Mammary epithelial cell (primary cell): ENCODE measurements at places on chromosomes 3 and 15.

GRCh38 chr15:79773128-79773527 is 123.7 kb downstream of the MTHFS start:
- no peak for DNase-seq

DNA sequence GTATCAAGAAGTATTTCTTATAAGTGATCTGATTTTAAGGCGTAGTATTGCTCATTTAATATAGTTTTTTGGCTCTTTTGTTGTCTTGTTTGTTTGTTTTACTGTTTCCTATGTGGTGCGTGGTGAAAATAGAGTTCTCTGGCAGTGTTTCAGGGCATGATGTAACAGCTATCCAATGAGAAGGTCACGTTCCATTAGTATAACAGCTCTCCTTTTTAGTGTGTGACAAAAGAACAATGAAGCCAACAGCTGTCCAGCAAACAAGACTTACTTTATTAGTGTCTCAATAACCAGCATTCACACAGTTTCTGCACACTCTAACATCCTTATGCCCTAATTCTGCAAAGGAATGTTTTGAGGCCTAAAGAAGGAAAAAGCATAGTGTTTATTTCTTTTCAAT is 127.9 kb downstream of the SLC25A26 start:
- no peak for DNase-seq

DNA sequence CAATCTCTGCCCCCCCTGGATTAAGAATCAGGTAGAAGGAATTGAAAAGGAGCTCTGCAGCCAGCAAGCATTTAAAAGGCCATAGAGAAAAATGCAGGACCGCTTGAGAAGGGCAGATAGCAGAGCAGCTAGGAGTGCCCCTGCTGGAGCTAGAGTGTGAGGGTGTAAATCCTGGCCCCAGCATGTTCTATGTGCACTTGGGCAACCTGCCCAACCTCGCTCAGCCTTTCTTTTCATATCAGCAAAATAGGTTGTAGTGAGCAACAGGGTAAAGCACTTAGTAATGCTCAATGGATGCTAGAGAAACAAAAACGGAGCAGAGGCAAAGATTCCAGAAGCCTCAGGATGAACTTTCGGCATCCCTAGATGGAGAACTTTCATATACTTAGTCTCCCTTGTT is 25.0 kb upstream of the THBS1 start:
- no peak for DNase-seq

- peak; percentile 69 for DNase-seq
These were observed 3.8 kb downstream of the BHLHE40 start for GRCh38 chr3:4982773-4983738.

DNA sequence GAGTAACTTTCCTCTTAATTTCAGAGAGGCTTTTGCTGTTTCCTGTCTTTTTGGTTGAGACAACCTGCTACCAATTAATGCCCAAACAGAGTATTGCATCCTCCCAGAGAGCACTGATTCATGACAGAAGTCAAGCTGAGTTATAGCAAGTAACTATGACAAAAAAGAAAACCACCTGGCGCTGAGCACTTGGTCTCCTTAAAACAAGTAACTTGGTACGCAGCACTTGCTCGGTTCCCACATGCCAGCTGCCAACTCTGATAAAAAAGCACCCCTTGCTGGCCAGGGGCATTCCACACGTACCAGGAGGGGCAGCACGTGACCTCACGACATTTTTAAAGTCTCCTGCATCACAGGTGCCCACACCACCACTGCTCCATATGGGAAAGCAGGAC is 13.5 kb upstream of the MYO5C start:
- no peak for DNase-seq

DNA sequence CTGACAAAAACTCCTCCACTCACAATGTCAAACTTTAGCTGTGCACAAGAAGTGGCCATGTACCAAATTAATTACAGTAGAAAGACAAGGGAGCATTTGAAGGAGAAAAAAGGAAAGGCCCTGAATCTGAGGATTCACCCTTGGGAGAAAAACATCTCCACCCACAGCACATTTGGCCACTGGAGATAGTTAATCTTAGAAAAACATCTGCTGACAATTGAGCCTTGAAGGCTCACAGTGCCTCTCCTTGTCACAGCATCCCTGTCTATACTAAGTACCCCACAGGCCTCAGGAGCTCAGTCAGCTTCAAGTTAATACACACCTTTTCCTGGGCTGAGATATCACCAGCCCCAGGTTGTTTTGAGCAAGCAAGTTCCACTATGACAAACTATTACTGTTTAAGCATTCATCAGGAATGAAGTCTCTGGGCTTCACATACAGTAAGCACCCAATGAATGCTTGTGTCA is 78.1 kb upstream of the SETMAR start:
- no peak for DNase-seq

GRCh38 chr15:101203029-101203573 is 48.7 kb downstream of the CHSY1 start:
- DNase-seq: no peak

GRCh38 chr3:89841041-89841440 is 733.6 kb downstream of the EPHA3 start:
- no peak for DNase-seq

DNA sequence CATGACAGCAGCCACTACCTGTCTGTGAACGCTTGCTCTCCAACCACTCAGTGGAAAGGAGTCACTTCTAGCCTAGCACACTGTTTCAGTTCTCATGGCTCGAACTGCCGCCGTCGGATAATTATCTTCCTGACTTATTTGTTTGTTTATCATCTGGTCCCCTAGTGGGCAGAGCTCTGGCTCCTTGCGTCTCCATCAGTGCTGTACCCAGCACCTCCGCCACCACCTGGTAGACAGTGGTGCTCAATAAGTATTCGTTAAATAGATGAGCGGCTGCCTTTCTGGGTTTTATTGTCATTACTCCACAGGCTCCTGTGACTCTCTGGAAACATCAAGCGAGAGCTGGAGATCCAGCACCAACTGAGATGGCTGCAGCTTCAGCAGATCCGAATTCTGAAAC is 297.5 kb downstream of the NTRK3 start:
- no peak for DNase-seq

- DNase-seq: no peak
These were observed 224.6 kb upstream of the NECTIN3 start for GRCh38 chr3:110846971-110847370.

GRCh38 chr15:50872832-50873426 is 35.6 kb upstream of the AP4E1 start:
- DNase-seq: no peak

- no peak for DNase-seq
These were observed 40.2 kb downstream of the CLEC3B start for GRCh38 chr3:45066109-45066801.

DNA sequence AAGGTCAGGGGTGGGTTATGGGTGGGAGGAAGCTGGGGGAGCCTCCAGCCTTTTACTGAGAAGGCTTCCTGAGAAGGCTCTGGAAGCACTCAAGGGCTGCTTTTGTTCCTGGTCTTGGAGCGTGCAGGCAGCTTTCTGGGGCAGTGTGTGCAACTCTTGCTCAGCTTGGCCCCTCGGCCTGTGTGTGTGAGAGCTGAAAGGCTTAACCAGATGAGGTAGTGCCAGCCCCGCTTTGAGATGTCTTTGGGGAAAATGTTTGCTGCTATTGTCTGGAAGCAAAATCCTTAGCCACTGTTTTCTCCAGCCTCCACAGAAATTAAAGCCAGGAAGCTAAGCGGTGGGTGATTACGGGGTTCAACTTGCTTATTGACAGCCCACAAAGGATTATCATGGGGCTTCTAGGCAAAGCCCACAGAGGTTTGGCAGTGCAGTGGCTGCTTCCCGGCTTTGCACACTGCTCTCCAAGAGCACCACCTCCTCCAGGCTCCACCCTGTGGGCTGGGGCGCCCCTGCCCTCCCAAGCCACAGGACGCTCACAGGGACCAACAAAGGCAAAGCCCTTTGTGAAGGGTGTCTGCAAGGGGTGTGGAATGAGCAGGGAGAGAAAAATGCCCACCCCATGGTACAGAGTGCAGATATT is 121.7 kb upstream of the TLE3 start:
- no peak for DNase-seq

DNA sequence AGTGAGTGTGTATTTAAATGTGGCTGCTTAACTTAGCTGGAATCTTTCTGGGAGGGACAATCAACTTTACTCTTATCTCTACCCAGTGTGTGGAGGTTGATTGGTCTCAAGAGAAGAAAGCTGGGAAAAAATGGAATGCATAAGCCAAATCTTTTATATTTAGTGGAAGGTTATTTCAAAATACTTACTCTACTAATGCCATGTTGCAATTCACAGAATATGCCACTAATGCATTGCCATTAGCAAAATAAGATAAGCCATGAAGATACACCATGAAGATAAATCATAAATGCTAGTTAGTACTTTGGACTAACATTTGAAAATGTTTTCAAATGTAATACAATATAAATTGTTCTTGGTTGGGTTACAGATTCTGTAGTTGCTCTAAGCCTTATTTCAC is 155.1 kb upstream of the LRRFIP2 start:
- DNase-seq: no peak

- DNase-seq: no peak
These were observed 56.2 kb upstream of the LEKR1 start for GRCh38 chr3:156769721-156770654.

GRCh38 chr15:93072411-93073394 is 16.3 kb downstream of the RGMA start:
- DNase-seq: peak; percentile 49

DNA sequence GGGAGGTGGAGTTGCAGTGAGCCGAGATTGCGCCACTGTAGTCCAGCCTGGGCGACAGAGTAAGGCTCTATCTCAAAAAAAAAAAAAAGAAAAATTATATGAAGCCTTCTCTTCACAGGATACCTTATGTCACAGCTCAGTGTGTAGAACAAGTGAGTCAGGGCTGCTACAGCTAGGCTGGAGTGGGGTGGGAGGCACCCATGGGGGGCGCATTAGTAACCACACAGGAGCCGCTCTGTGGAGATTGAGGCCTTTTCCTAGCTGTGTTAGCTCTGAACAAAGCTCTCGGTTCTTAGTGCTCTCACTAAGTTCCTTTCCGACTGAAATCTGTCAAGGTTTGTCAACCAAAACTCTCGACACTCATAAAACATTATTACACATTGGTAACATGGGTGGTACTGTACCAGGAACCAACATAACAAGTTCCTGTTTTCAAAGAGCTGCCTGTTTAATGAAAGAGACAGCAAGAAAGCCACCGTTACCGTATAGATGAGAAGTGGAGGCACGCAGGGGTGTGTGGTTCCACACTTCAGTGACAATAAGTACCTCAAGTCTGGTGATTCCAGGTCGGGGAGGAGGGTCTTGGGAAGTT is 4.5 kb downstream of the LRRC31 start:
- no peak for DNase-seq

DNA sequence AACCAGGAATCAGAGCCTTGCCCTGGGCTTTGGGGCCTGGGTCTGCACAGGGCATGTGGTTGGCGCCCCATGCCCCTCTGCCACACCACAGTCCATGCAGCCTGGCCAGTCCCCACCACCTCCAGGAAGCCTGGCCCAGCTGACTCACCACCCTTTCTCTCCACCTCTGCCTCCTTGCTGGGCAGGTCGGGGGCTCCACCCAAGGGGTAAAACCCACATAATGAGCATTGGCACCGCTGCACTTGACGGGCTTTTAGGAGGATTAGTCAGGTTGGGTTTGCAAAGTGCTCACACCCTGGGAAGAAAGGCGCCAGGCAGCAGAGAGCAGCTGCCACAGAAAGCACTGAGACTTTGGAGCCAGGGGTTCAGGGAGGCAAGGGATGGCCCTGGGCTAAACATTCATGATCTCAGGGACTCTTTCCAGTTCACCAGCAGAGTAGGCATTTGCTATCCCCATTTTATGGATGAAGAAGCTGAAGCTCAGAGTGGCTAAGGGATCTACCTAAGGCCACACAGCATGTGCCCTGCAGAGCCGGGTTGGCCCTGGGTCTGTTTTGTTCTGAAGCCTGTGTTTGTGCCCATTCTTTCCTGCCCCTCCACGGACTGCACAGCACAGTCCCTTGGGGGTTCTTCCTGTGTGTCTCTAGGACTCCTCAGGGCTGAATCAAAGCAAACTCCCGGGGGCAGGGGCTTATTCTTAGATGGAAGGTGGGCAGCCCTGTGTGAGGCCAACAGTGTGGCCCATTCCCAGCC is 113.4 kb downstream of the ETFA start:
- peak; percentile 76 for DNase-seq

DNA sequence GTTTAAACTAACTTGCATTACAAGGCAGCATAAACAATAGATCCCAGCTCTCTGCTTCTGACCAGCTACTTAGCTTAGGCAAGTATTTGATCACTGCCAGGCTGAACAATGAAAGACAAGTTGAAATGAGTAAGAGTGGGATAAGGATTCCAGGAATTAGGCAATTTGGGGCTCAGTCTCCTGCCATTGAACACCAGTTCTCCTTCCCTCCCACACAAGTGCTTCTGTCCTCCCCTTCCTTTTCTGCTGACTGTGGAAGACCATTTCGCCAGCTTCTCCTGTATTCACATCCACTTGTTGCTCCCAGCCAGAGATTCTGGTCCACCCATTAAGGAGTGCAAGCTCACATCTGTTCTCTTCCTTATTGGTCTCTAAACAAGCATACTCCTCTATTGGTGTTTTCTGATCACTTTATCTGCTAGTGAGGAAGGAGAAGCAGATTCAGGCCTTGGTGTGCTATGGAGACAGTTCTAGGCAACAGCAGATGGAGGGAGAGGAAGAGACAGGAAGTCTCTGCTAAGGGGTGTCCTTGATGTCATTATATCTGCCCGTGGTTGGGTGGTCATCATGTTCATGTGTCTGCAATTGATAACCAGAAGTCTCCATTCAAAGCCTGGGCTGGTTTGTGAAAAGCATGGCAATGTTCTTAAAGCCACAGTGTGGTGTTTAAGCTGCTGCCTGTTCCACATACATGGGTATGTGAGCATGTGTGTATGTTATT is 121.5 kb downstream of the PLCL2 start:
- no peak for DNase-seq

DNA sequence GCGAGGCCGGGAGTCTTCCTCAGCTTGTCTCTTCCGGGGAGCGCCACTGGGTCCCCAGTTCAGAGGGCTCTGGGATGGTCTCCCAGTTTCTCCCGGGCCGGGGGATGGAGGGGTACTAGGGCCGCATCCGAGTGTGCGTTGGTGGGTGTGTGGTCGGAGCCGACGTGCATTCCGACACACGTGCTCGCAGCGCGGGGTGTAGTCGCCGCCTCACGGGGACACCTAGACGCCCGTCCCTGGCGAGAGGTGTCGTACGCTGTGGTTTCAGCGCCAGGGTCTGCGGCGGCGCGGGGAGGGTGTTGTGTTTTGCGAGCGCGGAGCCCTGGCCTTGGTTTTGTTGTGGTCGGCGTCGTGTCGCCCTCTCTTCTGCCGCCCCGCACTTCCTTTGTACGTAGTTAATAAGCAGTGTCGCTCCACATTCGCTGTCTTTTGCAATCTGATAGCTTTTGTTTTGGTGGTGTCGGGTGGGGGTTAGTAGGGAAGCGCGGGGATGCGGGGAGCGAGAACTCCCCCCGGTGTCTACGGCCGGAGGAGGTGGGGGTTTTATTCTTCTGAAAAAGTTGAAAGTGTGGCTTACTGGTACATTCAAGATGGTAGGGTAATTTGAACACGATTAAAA is 2.2 kb downstream of the IGF1R start:
- peak; percentile 51 for DNase-seq

DNA sequence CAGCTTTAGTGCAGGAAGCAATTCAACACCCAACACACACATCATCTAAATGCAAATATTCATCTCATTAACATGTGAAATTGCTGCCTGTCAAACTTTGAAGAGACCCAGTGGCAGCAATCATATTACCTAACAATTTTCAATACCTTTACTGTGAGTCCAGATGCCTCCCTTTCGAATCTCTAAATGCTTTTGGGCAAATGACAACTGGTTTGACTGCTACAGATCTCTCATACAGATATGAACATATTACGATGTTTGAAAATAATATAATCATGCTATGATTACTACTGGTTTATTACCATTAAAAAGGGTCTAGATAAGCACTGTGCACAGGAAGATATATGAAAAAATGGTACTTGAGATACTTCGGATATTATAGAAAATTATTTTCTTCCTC is 137.9 kb downstream of the ADAMTS9 start:
- DNase-seq: no peak
